Gastroesophageal sphincter (tissue), 4 donors: ENCODE measurements at places on chromosomes 1 and 21.

- ATAC-seq: no peak
Measured at GRCh38 chr21:17900281-17900989, 81.3 kb upstream of the C21orf91 start.

GRCh38 chr1:234429434-234429806, 49.6 kb downstream of the TARBP1 start:
- no peak for ATAC-seq

- ATAC-seq: peak; percentile 30
Measured at GRCh38 chr1:161398900-161399256, 31.2 kb upstream of the CFAP126 start.

GRCh38 chr1:58058323-58058722, 488.2 kb downstream of the OMA1 start:
- ATAC-seq: no peak

GRCh38 chr1:35745124-35745730, 24.6 kb downstream of the CLSPN start:
- no peak for ATAC-seq

GRCh38 chr21:15301736-15302135, 236.9 kb upstream of the NRIP1 start:
- ATAC-seq: no peak

- no peak for ATAC-seq
Measured at GRCh38 chr1:36367066-36367465, 18.7 kb downstream of the STK40 start.

DNA sequence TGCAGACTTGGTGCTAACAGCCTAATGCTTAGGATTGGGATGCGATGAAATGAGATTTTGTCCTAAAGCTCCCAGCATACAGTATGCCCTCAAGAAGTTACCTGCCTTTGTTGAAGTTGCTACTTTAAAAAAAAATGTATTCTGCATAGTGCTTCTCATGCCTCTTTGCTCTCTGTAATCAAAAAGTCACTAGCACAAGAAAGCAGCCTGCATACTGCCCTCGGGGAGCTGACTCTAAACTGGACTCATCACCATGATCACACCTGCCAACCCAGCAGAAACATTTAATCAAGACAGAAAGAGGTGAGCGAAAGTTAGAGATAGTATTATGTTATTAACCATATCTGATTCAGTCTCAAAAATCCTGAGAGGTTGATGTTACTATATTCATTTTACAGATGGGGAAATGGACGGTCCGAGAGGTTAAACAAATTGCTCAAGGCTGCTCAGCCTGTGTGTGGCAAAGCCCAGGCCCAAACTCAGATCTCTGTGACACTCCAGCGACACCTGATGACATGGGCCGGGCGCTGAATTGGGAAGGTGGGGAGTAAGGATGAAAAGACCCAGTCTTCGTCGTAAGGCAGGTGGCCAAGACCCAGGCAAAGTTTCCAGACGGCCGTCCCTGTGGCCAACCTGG, 1.1 kb downstream of the BATF3 start:
- no peak for ATAC-seq

DNA sequence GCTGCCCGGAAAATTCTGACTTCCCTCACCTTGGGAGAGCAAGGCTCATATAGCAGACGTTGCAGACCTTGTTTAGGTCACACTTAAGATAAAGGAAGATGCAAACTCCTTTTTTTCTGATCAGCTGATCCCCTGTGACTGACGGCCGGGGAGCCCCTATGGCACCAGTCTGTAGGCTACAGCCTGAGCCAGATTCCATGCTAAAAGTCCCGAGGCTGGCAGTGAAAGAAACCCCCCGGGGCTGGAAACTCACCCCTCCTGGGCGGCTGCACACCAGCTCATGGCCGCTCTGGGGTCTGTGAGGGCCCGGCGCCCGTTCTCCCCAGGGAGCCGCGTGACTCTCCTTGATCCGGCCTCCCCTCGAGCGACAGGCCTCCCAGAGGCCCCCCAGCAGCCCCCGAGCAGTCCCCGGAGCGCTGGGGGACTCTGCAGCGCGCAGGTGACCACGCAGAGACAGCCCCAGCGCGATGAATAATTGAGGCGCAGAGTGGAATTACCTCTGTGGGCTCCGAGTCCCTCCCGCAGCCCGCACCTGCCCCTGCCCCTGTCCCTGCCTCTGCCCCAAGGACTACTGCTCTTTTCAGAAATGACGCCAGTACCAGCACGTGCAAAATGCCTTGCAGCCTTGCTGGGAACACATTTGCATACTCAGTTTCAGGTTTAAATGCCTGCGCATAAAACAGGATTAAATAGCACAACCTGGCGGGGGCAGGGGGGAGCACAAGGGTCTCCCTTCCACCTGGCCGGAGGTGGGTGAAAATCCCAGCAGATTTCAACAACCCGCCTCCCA, 62.6 kb upstream of the CLDN14 start:
- ATAC-seq: no peak

DNA sequence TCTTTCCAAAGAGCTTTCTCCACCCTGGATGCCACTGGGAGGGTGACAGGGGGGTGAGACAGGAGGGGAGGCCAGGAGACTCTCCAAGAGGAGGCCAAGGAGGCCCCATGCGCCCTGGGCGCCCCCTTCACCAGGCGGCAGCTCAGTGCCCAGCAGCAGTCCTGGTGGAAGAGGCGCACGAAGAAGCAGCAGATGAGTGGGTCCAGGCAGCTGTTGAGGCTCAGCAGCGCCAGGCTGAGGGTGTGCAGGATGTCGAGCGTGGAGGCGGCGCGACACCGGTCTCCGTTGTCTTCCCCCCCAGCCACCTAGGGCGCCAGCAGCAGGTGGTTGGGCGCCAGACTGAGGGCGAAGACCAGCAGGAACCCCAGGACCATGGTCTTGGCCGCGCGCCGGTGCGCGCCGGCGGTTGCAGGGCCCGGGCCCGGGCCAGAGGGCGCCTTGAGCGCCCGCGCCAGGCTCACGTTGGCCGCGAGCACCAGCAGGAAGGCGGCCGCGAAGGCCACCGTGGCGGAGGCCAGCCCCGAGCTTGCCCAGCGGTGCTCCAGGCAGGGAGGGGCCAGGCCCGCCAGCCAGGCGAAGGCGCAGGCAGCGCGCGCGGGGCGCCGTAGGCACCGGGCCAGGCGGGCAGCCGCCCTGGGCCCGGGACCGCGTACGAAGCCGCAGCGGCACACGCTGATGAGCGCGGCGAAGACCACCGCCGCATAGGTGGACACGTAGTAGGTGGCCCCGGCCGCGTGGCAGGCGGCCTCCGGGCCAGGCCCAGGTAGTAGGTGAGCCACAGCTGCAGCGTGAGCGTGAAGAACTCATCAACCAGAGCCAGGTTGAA, 8.6 kb downstream of the TMEM35B start:
- no peak for ATAC-seq

DNA sequence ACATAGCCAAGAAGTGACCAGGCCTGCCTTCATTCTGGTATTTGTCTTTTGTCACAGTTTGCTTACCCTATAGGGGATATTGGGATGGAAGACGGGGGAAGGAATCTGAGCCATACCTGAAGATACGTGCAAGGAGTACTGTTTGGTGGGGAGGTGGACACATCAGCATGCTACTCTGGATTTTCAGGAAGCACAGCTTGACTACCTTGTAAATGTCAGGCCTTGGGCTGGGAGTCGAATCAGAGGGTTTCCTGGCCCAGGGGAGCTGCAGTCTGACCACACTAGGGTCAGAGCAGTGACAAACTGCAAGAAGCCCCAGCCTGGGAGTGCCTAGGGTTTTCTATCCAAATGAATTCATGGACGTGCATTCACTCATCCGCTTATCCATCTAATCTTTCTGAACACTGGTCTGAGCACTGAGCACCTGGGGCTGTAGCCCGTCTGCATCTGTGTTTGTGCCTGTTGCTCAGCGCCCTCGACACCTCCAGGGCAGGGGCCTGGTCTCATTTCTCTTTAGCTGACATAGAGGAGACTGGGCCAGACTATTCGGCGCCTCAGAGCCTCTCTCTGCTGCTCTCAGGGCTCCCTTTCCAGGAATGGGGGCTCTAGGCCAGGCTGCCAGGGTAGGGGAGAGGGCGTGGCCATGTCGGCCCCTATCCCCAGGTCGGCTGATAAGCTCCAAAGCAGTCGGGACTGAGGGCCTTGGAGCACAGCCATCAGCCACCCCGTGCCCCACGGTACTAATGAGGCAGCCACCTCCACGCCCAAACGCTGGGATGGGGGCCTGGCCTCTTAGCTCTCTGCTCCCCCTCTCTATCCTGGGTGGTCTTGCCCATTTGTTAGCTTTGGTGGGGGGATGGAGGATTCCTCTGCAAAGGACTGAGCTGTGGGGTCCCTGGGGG, 47.0 kb upstream of the SLC2A1 start:
- ATAC-seq: no peak

DNA sequence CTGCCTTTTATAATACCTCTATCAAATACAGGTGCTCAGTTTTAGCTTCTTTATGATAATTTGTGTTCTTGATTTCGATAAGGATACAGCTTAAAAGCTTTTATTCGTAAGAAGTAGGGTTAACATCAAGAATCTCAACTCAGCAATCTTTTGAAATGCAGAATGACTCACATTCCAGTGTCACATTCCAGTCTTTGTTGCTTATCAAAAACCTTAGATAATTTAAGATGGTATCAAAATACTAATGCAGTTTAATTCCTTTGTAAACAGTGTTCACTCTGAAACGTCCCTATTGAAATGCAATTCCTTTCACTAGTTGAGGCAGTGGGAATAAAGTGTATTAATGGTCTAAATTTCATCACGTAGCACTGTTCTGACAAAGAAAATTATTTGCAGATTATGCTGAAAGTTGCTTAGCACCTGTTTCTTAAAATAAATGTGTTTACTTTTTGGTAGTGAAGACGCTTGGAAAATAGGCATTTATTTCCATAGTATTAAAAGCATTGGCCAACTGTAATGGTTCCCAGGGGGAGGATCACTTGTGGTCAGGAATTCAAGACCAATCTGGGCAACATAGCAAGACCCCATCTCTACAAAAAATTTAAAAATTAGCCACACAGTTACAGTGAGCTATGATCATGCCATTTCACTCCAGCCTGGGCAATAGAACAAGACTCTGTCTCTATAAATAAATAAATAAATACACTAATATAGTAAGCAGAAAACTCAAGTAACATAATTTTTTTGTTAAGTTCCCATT, 10.1 kb upstream of the CNN3 start:
- no peak for ATAC-seq

- ATAC-seq: no peak
Measured at GRCh38 chr1:114104949-114105348, 48.7 kb downstream of the SYT6 start.

- ATAC-seq: no peak
Measured at GRCh38 chr1:150516050-150516591, 569 bp downstream of the FALEC start.

- ATAC-seq: no peak
Measured at GRCh38 chr1:210291081-210291764, 37.5 kb upstream of the HHAT start.

GRCh38 chr1:76687307-76688175, 179.7 kb upstream of the ST6GALNAC5 start:
- no peak for ATAC-seq

- no peak for ATAC-seq
Measured at GRCh38 chr1:89280766-89281165, 8.1 kb upstream of the GBP5 start.

- ATAC-seq: no peak
Measured at GRCh38 chr1:19814244-19814661, 830 bp downstream of the RNF186 start.

DNA sequence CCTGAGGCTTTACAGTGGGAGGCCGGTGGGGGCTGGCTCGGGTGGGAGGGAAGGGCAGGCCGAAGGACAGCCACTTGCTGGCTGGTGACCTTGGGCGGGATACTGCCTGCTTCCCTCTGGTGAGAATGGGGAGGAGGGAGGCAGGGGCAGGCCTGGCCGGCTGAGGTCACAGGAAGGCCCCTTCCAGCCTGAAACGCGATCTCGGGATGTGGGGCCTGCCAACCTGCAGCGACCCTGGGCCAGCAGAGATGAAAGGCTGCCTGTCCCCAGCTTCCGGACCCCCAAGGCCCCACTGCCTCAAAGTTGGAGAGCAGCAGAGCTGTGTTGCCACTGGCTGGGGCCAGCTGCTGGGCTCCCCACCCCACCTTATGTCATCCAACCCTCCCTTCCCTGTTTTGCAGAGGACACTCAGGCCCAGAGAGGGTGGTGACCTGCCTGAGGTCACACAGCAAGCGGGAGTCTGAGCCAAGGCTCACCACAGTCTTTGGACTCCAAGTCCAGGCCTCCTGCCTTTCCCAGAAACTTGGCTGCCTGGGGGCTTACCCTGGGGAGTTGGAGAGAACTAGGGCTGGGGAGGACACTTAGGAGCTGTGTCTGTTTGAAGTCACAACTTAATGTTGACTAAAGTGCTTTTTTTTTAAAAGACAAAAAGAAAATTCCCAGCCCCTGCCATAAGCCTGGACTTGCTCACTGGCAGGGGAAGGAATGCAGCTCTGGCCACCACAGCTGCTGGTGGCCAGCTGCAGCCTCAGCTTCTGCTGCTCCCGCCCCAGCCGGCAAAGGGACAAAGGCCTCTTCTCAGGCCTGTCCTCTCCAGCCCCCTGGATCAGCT, 14.8 kb upstream of the WASF2 start:
- peak; percentile 88 for ATAC-seq
